ENCODE measurements at places on chromosomes 12 and 14. TPM values are rescaled to one million over a fixed set of nuclear protein-coding genes. Genes with fewer than 3 reads are reported as not detected.
A peak's percentile ranks its signal among the peaks of the same experiment; 100 is the strongest.

The AKAP5 gene
- 7.3 TPM for total RNA-seq

DNA sequence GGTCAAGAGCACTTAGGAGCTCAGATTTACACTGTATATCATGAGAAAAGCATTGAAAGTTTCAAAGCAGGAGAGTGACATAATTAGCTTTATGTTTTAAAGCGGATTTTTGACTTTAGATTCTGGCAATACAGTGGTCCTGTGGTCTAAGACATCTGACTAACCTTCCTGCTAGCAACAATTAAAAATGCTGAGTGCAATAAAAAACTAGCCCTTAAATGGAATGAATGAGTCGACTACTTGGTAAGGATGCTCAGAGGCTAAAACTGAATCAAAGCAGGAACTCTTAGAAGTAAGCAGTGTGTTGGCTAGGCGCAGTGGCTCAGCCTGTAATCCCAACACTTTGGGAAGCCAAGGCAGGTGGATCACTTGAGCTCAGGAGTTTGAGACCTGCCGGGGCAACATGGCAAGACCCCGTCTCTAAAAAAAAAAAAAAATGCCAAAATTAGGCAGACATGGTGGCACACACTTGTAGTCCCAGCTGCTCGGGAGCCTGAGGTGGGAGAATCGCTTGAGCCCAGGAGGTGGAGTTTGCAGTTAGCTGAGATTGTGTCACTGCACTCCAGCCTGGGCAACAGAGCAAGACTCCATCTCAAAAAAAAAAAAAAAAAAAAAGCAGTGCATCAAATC lies 18.9 kb downstream of the BICD1 start:
- H3K4me1 ChIP-seq, result peaks cover 26% of the 10 kb centered on the region
- no peak overlapping the region for H3K27ac ChIP-seq
- H3K4me3 ChIP-seq, result no peak overlapping the region

DNA sequence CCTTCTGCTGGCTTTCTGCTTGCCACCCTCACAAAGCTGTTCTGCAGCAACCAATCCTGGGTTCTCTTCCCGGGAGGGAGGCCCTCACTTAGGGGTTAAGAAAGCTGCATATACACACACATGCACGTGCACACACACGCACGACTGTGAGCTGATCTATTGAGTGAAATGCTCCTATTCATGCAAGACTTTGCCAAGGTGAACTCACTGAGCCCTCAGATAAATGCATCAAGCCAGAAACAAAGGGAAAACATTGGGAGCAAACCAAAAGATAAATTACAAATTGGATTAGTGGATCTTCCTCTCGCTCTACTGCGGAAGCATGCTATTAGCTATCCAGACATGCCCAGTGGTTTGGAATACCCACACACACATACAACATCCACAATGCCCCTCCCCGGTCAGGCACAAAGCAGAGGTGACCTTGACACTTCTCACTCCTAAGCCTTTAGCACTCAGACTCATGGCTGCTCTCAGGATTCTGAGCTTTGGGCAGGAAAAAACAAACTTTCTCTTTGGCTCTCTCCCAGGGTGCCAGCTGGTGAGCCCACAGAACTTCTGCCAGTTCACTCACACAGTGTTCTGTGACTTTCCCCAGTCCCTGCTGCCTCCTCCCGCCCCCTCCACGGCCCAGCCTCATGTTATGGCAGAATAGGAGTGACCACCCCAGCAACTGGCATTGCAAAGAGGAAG lies 320.0 kb downstream of the DPF3 start:
- H3K4me3 ChIP-seq, result no peak overlapping the region
- H3K27ac ChIP-seq, result no peak overlapping the region
- H3K4me1 ChIP-seq, result no peaks in the 10 kb centered on the region
- no peaks in the 10 kb centered on the region for H3K36me3 ChIP-seq

GRCh38 chr12:9750276-9751203 lies 10.2 kb downstream of the CD69 start:
- H3K36me3 ChIP-seq, result no peaks in the 10 kb centered on the region
- peak; percentile 62 for DNase-seq
- H3K27ac ChIP-seq, result no peak overlapping the region
- H3K27me3 ChIP-seq, result no peaks in the 10 kb centered on the region

DNA sequence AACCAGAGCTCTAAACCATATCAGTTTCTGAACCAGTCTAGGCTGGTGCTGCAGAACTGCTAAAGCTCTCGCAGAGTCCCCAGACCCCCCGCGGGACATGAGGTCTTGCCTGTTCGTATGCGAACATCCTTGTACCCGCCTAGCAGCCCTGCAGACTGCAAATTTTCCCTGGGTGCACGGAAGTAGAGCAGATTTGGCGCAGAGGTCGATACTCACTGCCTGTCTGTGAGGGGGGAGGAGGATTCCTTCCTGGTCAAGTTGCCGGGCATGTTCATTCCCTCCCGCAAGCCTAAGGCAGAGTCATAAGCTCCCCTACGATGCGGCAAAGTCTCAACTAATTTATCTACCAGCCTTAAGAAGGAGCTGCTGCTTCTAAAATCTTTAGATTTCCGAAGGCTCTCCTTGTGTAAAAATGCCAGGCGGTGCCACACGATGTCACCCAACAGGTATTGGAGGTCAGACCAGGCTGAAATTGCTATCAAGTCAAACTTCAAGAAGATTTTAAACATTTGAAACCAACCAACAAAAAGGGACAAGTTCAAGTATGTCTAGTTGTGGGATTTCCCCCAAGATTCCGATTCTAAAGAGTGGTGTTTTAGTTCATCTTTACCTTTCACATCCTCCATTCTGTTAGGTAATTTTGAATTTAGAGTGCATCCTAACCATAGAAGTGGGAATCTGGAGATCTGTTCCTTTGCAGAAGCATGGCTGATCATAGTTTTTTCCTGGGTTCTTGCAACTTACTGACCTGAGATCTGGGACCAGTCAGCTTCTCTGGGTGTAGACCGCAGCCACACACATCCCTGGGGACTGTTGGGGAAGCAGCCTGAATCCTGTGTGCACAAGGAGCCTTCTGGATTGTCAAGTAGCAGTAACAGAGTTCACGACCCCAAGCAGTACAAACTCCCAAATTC lies 1.6 kb upstream of the PAX9 start:
- H3K4me3 ChIP-seq, result no peak overlapping the region
- peaks cover 13% of the 10 kb centered on the region for H3K36me3 ChIP-seq
- no peak overlapping the region for H3K27ac ChIP-seq
- peaks cover 22% of the 10 kb centered on the region for H3K4me1 ChIP-seq
- H3K27me3 ChIP-seq, result no peaks in the 10 kb centered on the region

DNA sequence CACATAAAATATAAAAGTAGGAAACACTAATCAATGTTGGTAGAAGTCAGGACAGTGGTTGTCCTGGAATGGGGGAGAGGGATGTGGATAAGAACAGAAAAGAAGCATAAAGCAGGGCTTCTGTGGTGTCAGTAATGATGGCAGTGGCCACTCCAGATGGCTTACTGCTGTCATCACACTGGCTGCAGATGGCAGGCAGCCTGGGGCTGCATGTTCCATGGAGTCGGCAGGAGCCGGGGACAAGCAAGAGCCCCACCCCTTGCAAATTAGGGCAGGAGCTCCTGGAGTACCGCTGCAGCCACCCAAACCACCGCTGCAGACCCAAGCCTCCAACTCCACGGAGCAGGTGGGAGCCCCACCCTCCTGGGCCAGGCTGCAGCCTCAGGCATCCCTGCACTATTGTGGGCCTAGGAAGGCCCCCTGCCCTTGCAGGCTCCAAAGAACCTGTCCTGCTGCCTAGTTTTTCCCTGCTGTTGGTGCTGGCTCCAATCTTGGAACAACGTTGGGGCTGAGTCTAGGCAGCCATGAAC lies 28.8 kb upstream of the SLC5A8 start:
- H3K27ac ChIP-seq, result no peak overlapping the region
- DNase-seq, result no peak
- no peaks in the 10 kb centered on the region for H3K27me3 ChIP-seq
- no peaks in the 10 kb centered on the region for H3K4me1 ChIP-seq
- no peak overlapping the region for H3K4me3 ChIP-seq
- no peaks in the 10 kb centered on the region for H3K36me3 ChIP-seq

Measured in SJSA1 (cell line).